ENCODE measurements at places on chromosomes 4 and X.

- no peak for DNase-seq
These were observed 245.3 kb upstream of the PITX2 start for GRCh38 chr4:110867981-110868720.

DNA sequence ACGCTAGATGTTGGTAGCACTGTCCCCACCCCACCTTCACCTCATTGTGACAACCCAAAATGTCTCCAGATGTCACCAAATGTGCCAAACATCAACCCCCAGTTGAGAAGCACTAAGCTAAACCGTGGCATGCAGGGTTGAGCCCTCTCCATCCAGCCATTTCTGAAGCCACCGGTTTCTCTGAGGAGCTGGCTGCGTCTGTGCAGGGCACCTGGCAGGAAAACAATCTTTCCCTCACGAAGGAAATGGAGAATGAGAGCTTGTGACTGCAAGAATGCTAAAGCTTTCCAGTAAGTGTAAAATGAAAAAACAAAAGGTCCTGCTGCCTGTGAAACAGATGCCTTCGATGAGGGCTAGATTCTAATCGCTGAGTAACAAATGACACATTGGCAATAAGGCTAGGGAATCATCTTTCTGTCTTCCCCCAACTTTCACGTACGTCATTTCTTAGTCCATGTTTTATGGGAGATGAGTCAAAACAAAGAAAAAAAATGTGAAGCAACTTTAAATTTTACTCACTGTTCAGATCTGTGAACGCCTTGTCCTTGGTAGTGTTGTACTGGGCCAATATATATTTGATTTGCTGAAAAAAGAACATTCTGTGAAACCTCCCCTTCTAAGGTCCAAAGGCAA is 59.9 kb downstream of the PROM1 start:
- DNase-seq = no peak

DNA sequence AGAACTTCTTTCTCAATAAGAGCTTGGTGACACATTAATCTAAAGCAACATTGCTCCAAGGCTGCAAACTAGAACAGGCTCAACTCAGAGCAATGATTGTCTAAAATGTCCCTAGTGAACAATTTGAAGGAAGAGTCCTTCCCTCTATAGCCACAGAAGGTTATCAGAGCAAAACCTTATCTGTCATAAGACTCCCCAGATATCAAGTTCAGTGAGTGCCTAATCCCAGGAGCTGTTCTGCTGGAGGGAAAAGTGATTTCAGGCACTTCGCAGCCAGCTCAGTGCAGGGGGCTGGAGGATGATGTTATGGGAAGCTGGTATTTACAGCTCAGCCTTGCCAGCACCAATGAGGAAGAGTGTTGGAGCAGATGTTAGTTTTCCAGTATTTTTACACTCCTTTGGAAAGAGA is 497.5 kb downstream of the INPP4B start:
- DNase-seq = no peak

DNA sequence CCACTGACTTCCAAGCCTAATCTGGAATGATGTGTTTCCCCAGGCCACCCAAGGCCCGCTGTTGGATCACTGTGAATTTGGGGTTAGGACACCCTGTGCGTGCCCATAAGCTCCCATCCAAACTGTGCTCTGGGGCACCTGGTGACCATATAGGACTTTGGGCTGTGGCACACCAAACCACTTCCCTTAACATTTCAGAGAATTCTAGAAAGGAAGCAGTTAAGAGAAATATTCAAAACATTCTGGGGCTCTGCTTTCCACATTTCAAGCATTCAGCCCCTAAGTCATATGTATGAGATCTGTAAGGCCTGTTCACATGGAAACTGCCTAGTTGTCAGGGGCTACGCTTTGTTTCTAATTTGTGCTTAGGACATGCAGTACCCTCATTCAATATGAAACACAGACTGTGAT is 14.4 kb downstream of the VGLL1 start:
- peak; percentile 43 for DNase-seq

DNA sequence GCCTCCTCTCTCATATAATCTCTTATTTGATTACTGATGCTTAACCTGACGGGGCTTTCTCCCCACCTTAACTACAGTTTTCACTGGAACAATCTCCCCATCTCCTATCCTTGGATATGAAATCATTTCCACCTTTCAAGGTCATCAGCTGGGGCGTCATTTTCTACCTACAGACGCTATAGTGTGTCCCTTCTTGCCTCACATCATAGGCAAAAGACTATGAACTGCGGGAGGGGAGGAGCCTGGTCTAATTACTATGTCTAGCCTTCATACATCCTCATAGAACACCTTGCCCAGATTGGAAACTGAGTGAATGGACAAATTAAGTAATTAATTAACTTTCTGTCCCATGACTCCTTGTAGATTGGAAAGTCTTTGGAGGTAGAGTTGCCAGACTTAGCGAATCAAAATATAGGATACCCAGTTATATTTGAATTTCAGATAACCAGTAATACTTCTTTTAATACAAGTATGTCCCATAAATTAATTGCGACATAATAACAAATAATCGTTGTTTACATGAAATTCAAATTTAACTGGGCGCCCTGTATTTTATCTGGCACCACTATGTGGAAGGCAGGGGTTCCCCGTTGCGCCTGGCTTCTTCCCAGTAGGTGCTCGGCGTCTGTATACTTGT is 752 bp upstream of the ATP6AP2 start:
- DNase-seq = no peak

DNA sequence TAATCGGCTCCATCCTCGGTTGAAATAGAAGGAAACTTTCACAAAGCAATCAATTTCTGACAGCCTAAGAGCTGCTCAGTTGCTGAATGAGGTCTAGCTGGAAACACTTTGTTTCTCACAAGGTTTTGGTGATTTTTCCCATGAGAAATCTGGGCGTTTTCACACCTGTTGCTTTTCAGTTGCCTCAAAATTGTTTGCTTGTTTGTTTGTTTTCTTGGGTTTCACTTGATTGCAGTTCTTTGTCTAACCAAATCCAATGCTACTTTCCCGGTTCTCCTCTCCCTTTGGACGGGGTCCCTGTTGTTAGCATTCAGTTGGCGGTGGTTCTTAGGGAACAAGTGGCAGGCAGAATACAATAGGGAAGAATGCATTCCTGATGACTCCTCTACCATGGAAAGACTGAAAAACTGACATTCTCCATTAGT is 135.5 kb downstream of the PALLD start:
- DNase-seq = no peak

GRCh38 chr4:144547678-144548298 is 98.2 kb upstream of the HHIP start:
- no peak for DNase-seq

GRCh38 chr4:168483811-168484210 is 3.5 kb upstream of the DDX60L start:
- no peak for DNase-seq

DNA sequence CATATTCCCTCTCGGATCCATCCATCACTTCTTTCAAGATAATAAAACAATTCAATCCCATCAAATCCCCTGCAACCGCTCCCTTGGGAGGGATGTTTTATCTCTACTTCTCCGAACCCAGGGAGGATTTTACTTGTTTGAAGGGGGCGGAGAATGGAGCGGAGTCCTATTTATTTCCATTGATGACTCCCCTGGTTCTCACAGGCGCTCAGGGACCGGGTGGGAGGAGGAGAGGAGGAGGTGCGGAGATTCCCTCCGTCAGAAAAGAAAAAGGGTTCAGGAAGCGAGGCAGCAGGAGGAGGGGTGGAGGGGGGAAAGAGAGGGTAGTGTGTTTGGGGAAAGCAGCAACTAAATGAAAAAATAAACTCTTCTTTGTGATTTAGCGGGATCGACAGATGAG is 2.1 kb downstream of the NDNF start:
- no peak for DNase-seq

- DNase-seq = no peak
These were observed 198.4 kb downstream of the PALLD start for GRCh38 chr4:168695288-168695687.

- no peak for DNase-seq
These were observed 101.1 kb downstream of the AREG start for GRCh38 chr4:74546057-74546456.

DNA sequence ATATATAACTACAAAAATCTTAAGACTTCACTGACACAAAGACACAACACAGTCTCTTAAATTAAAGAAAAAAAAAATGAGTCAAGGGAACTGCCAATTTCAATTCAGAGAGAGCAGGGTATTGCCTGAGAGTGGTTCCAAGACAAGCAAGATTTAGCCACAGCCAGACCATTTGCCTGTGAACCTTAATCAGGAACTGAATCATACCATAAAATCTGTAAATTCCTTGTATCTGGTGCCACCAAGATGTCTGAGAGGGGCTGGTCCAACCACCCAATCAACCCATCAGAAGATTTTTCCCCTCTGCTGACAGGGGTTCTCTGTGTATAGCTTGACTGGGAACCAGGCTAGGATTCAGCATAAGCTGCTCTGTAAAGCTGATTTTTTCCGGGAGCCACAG is 159.2 kb downstream of the CPEB2 start:
- no peak for DNase-seq

GRCh38 chr4:173380987-173381386 is 10.2 kb downstream of the SAP30 start:
- DNase-seq = no peak

All from activated CD8-positive, alpha-beta T cell treated with anti-CD3 and anti-CD28 coated beads for 36 hours (primary cell).